ENCODE measurements at places on chromosomes 4 and X.
A peak's percentile ranks its signal among the peaks of the same experiment; 100 is the strongest.

DNA sequence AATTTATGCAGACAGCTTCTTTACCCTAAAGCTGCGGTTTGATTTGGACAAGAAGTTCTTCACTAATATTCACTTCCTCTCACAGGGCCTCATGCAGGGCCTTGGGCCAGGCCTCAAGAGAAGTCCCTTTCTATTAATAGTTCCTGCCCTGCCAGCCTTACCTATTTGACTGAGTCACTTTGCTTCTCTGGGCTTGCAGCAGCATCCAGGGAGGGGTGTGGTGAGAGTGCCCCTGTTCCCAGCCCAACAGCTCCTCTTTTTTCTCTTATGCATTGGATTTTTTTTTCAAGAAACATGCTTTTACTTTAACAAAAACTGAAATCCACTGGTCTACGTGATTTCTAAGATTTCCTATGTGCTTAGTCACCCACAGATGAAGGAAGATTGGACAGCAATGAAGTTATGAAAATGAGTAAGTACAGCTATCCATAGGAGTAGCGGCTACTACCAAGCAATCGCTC, 26.7 kb downstream of the FAM156B start:
- peak; percentile 68 for DNase-seq

- no peak for DNase-seq
These were observed 80.2 kb downstream of the TMEM47 start for GRCh38 chrX:34576864-34577263.

GRCh38 chr4:140806163-140806562, 50.0 kb upstream of the TBC1D9 start:
- DNase-seq: no peak

DNA sequence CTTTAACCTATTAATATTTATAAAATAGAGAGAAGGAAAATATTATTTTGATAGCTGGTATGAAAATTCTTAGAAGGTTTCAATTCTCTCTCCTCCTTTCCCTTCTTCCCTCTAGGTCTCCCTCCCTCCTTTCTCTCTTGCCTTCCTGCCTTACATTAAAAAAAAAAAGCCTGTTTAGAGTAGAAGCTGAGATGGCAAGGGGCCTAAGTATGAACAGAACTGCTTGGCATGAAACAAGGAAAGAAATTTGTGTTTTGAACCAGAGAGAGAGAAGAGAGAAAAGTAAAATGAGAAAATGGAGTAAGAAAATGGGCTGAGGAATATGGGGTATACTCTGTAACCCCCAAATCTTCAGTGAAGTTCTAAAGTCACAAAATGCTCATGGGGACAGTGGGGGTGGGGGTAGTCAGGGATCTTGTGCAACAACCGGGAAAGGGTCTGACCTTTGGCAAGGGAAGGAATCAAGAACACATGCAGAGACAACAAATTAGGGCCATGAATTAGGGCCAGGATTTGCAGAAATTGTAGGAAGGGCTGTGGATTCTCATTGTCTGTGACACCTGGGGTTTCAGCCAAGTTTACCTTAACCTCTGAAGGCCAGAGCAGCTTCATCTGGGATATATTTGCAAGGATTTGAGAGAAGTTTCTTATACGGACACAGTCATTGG, 30.6 kb downstream of the SUPT20HL2 start:
- no peak for DNase-seq

DNA sequence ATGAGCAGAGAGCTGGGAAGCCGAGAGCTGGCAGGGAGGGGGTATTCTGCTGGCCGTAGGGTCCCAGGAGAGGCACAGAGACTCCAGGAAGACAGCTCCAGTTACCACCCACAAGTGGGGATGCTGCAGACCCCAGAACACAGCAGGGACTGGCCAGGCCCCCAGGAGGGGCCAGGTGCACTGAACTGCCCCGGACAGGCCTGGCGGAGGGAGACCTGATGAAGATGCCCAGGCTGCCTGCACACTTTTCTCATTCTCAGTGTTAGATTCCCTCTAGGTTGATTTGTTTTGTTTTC, 110.8 kb downstream of the CPZ start:
- no peak for DNase-seq

- no peak for DNase-seq
These were observed 275.0 kb upstream of the CLNK start for GRCh38 chr4:10959586-10959985.

DNA sequence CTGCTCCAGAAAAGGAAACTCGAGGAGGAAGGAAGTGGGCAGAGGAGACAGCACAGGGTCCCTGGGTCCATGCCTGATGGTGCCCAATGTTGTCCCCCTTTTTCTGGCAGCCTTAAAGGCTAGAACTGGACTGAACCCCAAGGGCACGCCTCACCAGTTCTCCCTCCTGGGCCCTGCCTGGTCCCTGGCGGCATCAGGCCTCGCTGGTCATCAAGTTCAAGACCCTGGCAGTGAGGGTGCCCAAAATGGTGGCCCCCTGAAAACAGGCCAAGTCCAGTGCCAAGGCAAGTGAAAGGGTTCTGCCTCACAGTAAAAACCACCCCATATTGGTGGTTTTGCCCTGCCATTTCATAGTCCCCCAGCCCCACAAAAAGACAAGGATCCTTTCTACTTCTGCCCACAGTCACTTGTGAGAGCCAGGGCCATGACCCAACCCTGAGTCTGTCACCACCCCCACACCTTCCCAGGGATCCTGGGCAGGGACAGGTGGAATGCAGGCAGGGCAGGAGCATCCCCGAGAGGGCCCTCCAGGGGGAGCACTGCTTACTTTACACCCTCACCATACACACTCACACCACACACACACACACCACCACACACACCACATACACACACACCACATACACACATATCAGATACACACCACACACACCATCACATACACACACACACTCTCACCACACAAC, 107.6 kb downstream of the DCTD start:
- DNase-seq: peak; percentile 6

DNA sequence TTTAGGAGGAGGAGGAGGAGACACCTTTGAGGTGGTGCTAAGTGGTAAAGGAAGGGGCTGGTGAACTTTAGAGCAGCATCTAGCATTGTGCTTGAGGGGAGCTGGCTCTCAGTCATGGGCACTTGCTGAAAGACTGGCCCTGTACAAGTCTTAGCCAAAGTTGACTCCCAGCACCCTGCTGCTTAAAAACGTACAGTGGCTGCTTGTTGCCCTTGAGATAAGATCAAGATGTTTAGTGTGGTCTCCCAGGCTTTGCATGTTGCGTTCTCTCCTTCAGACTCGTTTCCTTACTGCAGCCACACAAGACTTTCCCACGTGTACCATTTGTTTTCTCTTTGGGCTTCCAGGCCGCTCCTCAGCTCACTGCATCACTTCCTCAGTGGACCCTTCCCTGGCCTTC, 1.8 kb downstream of the MED28 start:
- no peak for DNase-seq

- DNase-seq: no peak
These were observed 1268.6 kb downstream of the RAPGEF2 start for GRCh38 chr4:160371446-160371845.

DNA sequence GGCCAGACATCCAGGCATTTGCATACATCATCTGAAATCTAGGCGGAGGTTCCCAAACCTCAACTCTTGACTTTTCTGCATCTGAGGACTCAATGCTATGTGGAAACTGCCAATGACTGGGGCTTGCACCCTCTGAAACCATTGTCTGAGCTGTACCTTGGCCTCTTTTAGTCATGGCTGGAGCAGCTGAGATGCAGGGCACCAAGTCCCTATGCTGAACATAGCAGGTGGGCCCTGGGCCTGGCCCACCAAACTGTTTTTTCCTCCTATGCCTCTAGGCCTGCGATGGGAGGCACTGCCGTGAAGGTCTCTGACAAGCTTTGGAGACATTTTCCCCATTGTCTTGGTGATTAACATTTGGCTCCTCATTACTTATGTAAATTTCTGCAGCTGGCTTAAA, 22.7 kb downstream of the PBDC1 start:
- DNase-seq: no peak

- DNase-seq: no peak
These were observed 100.6 kb upstream of the CBR4 start for GRCh38 chr4:169110633-169111032.

DNA sequence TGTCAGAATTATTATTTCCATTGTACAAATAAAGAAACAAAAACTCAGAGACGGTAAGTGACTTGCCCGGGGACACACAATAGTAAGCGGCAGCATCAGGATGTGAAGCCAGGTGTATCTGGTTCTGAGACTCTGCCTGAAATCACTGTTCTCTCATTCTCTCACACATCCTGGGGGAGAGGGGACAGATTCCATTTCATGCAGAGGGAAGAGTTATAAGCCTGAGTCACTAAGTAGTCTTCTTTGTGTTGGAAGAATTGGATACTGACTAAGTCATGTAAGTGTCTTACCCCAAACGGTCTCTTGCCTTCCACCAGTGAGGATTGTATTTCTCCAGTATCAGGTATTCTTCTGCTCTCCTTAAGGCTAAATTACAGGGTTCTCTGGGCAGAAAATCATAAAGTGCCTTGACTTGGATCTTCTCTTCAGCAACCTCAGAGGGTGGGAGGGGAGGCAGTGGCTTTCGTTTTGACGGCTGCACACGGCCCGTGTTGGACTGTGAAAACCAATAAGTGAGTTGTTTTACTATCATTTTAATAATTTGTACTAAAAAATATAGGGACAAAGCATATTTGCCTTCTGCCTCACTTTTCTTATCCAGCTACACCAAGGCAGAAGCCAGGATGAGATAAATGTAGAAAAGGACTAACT, 21.9 kb downstream of the TXK start:
- DNase-seq: peak; percentile 41

DNA sequence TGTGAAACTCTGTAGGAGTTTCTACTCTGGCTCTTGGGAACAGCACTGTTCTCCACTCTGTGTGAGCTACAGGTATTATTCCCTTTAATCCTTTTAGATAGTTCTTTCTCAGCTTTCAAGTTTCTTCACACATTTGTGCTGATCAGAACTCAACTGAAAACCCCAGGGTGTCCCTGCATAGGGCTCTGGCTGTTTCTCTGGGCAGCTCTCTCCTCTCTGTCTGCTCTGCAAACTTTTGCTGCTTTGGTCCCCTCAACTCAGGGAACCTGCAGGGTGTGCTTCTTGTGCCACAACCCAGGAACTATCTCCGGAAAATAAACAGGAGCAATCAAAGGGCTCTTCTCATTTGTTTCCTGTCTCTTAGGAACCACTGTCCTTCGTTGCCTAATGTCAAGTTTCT, 196.6 kb upstream of the GABRA2 start:
- no peak for DNase-seq

DNA sequence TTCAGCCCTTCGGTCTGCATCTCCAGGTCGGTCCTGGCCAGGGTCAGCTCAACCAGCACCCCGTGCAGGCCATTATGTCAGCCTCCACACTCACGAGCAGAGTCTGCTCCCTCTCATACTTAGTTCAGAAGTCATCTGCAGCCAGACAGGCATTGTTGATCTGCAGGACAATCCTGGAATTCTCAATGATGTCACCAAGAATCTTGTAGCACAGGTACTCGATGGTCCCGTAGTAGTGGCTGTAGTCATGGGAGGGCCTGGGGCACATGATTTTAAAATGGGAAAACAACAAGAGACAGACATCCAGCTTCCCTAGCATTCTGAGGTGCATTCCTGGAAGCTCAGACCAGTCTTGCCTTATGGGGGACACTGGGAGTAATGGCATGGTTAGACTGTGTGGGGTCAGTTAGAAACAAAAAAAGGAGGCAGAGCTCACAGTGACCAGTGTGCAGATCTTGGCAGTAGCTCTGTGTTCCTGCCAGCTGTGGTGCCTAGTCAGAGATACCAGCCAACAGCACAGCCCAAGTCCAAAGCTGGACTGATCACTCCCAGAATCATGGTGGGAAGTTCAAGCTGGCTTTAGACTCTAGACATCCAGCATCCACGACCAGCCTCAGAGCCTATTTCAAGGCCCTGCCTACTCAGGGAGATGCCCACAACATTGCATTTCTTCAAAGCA, 31.9 kb downstream of the LRIT3 start:
- DNase-seq: no peak

DNA sequence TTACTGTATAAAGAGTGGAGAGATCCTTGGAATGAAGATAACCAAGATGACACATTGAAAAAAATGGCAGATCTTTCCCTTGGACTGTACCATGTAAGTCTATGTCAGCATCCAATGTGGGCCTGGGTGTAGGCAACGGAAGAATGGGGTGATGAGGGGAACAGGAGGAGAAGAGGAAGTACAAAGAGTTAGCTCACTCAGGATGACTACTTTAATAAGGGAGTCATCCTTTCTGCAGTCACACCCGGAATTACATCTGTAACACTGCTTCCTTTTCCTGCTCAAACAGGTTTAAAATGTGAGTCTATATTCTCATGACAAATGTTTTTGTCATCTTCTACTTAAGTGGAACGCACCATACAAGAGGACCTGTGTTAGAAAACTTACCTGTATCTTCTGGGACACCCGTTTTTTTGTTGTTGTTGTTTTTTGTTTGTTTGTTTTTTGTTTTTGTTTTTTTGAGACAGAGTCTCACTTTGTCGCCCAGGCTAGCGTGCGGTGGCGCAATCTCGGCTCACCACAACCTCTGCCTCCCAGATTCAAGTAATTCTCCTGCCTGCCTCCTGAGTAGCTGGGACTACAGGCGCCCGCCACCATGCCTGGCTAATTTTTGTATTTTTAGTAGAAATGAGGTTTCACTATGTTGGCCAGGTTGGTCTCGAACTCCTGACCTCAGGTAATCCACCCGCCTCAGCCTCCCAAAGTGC, 18.0 kb downstream of the HPSE start:
- DNase-seq: no peak

DNA sequence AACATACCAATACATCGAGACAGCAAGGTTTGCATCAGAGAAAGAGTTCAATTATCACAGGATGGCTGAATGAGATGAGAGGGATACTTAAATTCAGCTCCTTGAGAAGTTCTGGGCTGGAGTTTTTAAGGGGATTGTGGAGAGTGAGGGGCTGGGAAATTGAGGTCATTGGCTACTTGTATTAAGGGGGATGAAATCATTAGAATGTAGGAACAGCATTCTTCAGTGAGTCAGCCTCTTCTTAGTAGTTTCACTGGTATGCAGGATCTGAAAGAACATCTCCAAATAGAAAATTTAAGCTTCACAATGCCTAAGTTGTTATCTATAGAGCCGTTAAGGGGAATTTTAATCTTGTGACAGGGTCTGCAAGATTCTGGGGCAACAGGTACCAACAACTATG, 211.6 kb upstream of the TAPT1 start:
- DNase-seq: peak; percentile 54

- no peak for DNase-seq
These were observed 72.7 kb downstream of the AFF2 start for GRCh38 chrX:148573119-148573518.

DNA sequence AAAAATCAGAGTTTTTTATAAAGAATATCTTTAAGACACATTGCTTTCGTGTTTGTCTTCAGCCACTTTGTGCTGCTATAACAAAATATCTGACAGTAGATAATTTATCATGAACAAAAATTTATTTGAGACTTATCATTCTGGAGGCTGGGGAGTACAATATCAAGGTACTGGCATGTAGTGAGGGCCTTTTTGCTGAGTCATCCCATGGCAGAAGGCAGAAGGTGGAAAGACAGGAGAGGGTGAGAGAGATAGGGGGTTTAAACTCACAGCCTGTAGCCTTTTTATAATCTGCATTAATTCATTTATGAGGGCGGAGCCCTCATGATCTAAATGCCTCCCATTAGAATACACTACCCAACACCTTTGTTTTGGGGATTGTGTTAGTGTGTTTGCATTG, 431.2 kb upstream of the FAM47C start:
- no peak for DNase-seq

Measured in EH (cell line).